ENCODE measurements at places on chromosomes 6 and 20.

DNA sequence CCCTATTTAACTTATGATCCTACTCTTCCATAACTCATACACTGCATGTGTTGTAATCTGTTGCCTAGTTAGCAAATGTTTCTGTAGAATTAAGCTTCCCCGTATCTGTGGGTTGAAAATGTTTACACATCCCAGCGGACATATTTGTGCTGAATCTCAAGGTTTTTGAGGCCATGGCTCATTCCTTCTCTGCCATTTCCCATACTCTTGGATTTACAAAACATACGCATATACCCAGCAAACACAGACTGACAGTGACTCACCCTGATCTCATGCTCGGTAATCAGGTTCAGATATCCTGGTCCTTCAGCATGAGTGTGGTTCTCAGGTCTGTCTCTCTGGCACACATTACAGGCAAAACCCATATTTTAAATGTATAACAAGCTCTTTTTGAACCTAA, 58.7 kb downstream of the AGPAT4 start:
- DNase-seq = no peak

DNA sequence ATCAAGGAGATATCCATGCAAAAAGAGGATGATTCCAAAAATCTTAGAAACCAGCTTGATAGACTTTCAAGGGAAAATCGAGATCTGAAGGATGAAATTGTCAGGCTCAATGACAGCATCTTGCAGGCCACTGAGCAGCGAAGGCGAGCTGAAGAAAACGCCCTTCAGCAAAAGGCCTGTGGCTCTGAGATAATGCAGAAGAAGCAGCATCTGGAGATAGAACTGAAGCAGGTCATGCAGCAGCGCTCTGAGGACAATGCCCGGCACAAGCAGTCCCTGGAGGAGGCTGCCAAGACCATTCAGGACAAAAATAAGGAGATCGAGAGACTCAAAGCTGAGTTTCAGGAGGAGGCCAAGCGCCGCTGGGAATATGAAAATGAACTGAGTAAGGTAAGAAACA, 10.1 kb upstream of the SNRNP48 start:
- DNase-seq = no peak

DNA sequence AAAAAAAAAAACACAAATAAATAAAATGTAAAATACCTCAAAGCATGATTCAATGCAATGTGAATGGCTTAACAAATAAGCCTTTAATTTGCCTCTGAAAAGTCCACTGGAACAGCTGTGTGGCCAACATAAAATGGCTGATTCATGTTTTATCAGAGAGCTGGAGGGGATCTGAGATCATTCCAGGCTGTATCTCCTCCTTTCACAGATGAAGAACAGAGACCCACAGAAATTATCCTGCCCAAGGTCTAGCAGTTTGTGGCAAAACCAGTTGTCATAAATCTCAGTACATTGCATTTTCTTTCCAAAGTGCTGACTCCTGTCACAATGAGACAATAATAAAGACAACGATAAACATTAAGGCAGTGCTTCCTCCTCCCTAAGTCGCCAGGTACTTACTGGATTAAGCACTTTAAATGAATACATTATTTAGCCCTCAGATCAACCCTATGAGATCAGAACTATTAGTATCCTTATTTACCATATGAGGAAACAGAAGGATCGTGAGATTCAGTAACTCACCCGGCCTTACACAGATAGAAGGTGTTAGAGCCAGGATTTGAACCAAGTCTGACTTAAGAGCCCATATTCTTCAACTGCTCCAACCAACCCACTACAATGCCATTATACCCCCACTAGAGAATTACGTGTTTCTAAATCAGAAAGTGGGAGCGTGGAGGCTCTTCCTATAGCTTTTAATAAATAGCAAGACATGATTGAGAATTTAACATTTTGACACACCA, 118.3 kb downstream of the KIF13A start:
- no peak for DNase-seq

DNA sequence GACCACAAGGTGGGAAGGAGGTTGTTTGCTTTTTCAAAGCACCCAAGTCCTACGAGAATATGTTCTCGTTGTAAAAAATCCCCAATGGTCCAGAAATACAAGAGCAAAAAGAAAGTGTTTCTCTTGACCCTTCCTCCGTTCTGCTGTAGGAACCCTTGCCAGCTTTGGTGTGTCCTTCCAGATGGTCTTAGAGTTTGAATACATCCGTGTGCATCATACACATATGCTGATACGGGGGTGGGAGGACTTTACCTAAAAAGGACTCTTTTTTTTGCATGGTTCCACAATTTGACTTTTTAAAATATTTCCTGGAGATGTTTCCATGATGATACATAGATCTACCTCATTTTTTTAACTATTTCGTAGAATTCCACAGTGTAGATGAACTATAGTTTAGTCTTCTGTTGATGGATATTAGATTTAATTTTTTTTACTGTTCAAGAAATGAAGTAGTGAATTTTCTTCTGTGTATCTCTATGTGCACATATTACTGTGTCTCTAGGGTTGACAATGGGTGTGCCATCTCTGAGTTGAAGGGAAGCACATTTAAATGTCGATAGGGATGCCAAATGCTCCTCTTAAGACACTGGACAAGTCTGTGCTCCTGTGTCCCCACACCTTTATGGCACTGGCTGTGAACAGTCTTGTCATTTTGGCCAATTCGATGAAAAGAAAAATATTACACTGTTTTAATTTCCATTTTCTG, 182.1 kb upstream of the SNX9 start:
- no peak for DNase-seq

- DNase-seq = no peak
Observed at GRCh38 chr20:58145506-58146080, 82.9 kb downstream of the ANKRD60 start.

DNA sequence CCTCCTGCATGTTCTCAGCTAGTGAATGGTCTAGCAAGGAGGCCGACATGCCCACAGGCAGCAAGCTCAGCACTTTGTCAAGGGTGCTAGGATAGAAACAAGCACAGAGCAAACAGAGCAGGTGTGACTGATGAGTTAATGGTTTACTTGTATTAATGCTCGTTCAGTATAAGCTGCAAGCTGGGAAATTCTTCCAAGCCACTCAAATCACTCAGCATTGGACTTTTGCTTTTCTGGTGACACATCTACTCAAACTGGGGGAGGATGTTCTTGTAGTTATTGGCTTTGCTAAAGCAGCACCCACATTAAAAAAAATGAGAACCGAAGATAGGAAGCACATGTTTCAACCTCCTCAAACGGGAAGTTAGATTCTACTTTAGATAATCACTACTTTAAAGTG, 43.1 kb upstream of the NEDD9 start:
- no peak for DNase-seq

- DNase-seq = no peak
Observed at GRCh38 chr6:46220352-46221221, 49.8 kb upstream of the ENPP5 start.

GRCh38 chr6:138499303-138500018, at the start of gene NHSL1:
NHSL1 (minus strand) TSS chr6:138499494; CDS start chr6:138499290, 204 bp downstream.
- no peak for DNase-seq

GRCh38 chr6:143538374-143538773, 26.9 kb upstream of the FUCA2 start:
- no peak for DNase-seq
